ENCODE measurements at places on chromosomes 1 and 21. TPM values are rescaled to one million over a fixed set of nuclear protein-coding genes. Genes with fewer than 3 reads are reported as not detected.

Gene LRRC47
- total RNA-seq = 31.1 TPM

Gene SHISAL2A
- not detected for total RNA-seq

Gene DCST1
- not detected for total RNA-seq

Gene TARS2
- total RNA-seq = 17.3 TPM

Gene CHRM3
- total RNA-seq = under 0.01 TPM

Gene TRIM67
- not detected for total RNA-seq

Gene NBPF20
- total RNA-seq = 2.6 TPM

Gene ADAM30
- total RNA-seq = under 0.01 TPM

Gene TGFB2
- 28.0 TPM for total RNA-seq

Gene CTSS
- total RNA-seq = 4.7 TPM

Gene SYF2
- total RNA-seq = 28.9 TPM

Gene COL6A1
- total RNA-seq = 538 TPM

Gene RAP1GAP
- total RNA-seq = not detected

Gene LCA5L
- 0.97 TPM for total RNA-seq

Gene CFHR1
- total RNA-seq = not detected

Gene STRIP1
- total RNA-seq = 52.2 TPM

Gene GBP6
- not detected for total RNA-seq

Gene B3GALT5
- total RNA-seq = not detected

Gene PSMD4
- total RNA-seq = 139 TPM

Gene COL6A2
- 812 TPM for total RNA-seq

Gene UBL4B
- total RNA-seq = not detected

Gene CCDC190
- 0.43 TPM for total RNA-seq

Gene VTCN1
- not detected for total RNA-seq

Gene TPTE
- total RNA-seq = 0.43 TPM

Gene OR2T2
- not detected for total RNA-seq

Gene MXRA8
- 249 TPM for total RNA-seq

Gene DAB1
- total RNA-seq = not detected

Gene NLRP3
- total RNA-seq = 0.97 TPM

Gene RASSF5
- 0.86 TPM for total RNA-seq

Gene SDHB
- total RNA-seq = 129 TPM

Gene WNT4
- 0.43 TPM for total RNA-seq

Gene PCP4L1
- not detected for total RNA-seq

Gene SPRR2A
- total RNA-seq = not detected

Gene TTC39A
- 0.64 TPM for total RNA-seq

Gene KLHL17
- total RNA-seq = 6.0 TPM
